ENCODE measurements at places on chromosomes 3 and 15.

DNA sequence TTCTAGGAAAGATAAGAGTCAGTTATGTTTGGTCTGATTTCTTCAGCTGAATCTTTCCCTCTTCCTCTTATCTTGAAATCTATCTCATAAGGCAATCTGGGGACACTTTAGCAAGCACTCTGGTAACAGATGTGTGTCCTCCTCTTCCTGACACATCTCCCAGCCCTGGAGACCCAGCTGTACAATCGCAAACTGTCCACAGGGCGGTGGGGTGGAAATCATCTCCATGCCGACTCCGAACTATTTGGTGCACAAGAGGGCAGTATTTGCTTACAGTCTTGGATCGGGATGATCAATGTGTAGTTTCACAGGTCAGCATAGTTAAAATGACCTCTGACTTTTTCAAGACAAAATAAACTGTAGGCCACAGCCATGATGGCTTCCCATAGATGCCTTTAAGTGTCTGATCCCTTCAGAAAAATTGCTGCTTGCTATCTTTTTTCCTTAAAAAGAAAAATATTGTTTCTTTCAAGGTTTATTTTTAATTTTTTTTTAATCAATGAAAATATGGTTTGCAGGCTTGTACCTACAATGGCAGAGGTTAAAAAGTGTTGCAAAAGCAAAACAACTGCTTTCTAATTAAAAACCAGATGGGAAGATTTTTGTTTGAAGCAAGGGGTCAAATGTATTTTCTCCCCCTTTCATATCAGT, 17.7 kb downstream of the EEFSEC start:
- ATAC-seq: peak; percentile 97

DNA sequence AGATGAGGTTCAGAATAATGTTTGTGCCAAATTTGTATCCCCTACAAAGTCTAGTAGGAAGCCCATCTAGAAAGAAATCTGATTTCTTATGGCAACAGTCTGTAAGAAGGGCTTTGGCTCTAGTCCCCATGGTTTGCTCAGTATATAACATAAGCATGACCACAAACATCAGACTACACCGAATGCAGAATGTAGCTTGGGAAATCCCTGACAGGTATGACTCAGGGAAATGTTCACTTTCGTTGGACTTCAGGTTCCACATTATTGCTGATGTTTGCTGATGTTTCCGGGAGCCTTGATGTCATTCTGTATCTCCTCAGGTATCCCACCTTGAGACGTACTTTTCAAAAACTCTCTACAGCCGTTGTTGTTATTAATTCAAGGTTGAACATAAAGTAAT, 304.4 kb upstream of the TGFBR2 start:
- ATAC-seq: no peak

- no peak for ATAC-seq
These were observed 20.9 kb downstream of the LINGO1 start for GRCh38 chr15:77611767-77612166.

- no peak for ATAC-seq
These were observed 80.6 kb downstream of the MYO9A start for GRCh38 chr15:72037321-72037720.

DNA sequence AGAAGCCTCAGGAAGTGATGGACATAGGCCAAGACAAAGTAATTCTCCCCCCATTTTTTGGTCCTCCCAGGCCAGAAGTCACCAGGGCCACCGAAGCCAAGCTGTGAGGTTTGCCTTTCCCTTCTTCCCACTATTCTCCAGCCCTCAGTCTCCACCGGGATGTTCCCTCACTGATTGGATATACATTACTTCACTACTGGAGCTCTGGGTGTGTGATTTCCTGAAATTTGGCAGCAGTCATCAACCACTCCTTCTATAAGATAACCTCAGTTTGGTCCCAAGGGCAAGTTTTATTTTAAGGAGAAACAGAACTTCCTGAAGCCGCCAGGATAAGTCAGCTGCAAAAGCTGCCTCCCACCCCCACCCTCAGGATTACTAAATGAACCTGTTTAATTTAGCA, 11.3 kb downstream of the SLCO2A1 start:
- no peak for ATAC-seq
